ENCODE measurements at places on chromosomes 4 and X.

DNA sequence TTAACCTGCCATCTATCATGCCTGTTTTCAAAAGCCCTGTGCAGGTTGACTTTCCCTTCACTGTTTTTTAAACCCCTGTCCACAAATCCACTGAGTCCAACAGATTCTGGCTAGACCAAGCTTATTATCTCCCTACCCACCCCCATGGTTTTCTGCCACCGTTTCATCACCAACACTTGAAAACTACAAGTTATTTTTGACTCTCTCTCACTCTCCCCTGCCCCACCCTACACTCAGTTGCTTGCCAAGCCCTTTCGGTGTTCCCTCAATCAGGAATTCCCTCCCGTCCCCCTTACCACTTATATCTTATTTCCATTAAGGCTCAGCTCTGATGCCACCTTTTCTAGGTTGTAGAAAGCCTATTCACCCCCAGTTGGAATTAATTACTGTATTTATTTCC lies 29.7 kb downstream of the ATG4A start:
- no peak for DNase-seq

DNA sequence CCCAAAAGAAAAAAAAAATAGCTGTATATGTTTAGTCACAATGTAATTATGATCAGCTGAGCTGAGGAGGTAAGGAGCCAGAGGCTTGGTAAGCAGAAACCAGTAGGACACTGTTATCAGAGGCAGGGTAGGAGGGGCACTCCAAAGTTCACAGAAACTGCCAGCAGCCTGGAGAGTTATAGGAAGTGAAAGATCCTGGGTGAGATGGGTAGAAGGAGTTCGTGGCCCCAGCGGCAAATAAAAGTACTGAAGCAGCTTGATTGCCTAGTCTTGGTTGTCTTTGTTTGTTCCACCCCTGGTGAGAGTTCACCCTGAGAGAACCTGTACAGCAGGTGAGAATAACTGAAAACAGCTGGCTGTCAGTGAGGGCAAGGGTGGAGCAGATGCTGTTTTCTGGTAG lies 340.8 kb downstream of the ADGRL3 start:
- DNase-seq, result no peak

- no peak for DNase-seq
Measured at GRCh38 chrX:119399772-119400101, 601 bp downstream of the SLC25A43 start.

DNA sequence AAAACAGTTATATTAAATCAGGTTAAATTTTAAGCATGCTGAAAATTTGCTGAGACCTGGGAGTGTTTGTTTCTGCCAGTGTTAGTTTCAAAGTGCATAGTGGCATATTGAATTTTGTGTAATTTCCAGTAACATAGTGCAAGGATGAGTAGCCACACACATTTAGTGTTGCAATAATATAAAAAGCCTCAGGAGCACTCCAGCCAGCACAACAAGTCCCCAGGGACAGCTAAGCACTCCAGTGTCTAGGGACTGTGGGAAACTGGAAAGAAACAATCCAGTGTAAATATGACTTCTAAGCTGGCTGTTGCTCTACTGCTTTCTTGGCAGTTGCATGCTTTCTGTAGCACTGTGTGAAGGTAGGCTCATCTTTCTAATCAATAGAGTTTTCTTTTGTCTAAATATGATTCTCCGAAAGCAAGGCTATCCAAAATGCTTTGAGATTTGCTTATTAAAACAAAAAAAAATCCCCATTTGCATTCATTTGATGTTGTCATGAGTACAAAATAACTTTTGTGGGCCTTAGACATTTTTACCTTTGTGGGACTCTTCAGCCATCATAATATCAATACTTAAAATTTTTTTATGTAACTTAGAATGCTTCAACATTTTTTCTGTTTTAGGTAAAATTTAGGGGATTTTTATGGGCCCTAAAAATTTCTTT lies 24.2 kb upstream of the CXCL2 start:
- no peak for DNase-seq

GRCh38 chr4:62640296-62640695 lies 1440.2 kb downstream of the ADGRL3 start:
- DNase-seq, result no peak

GRCh38 chr4:168882650-168883233 lies 127.3 kb downstream of the CBR4 start:
- DNase-seq, result no peak

DNA sequence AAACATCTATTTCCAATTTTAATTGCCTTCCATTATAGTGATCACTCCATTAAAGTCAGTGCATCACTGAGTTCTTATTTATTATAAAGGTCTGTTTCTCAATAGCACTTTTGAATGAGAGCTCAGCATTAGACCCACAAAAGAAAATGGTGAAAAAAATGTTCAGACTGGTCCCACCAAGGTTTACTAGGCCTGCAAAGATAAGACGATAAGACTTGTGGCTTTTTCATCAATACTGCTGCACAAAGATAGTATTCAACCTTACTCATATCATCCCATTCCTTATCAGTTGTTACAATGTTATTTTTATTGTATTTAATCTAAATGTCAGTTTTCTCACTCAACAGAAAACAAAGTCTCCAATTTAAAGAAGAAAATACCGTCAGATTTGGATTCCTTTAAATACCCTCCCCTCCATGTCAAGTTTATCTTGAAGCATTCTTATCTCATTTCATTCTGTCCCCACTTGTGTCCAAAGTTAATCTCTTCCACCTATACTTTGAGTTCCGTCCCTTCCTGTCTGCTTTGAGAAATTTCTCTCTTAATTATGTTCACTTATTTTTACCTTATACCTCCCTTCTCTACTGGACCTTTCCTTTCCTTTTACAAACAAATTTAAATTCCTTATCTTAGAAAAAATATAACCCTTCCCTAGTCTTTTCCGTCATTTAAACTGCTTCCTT lies 140.0 kb downstream of the GASK1B start:
- no peak for DNase-seq

DNA sequence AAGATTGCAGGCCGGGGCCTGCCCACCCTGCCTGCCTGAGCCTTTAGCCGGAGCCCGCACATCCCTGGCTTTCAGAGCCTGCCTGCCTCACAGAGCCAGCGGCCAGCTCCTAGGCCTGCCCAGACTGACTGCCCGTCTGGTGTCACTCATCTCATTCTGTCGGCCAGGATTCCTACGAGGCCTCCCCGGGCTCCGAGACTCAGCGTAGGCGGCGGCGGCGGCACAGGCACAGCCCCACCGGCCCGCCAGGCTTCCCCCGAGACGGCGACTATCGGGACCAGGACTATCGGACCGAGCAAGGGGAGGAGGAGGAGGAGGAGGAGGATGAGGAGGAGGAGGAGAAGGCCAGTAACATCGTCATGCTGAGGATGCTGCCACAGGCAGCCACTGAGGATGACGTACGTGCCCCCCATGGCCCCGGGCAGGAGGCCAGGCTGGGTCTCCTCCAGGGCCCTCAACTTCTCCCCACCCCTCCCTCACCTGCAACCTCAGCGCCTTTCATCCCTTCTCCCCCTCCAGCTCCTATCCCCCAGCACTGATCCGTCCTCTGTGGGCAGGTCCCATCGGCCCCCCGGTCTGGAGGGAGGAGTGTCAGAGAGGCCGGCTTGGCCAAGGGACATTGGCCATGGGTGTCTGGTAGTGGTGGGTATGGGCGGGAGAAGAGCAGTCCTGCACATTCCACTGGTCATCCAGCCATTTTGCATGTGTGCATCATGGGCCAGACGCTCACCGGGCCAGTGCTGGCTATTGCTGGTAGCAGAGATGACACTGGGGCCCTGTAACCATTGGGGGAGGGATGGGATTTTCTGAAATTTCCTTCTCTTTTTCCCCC lies 22.6 kb upstream of the UBA1 start:
- no peak for DNase-seq

DNA sequence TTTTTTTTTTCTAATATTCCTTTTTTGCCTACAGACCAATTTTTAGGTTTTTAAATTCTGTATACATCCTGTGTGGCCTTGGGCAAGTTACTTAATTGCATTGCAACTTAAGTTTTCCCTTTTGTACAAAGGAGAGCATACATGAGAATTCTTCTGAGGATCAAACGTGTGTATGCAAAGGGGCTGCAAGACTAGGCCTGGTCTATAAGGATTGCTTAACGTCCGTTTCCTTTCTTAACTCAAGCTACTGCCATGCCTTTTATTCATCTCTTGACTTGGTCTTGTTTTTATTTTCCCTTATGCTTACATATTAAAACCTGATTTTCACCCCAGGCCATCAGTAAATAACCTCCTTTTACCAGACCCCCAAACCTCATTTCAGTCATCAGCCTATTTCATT lies 13.6 kb downstream of the RBPJ start:
- DNase-seq, result no peak

GRCh38 chrX:54530357-54530900 lies 410 bp downstream of the GNL3L start:
- DNase-seq, result no peak

- DNase-seq, result no peak
Measured at GRCh38 chrX:138128027-138128671, 562.2 kb downstream of the ZIC3 start.

- no peak for DNase-seq
Measured at GRCh38 chrX:110021258-110022022, 18.5 kb downstream of the TMEM164 start.

GRCh38 chr4:56908206-56909085 lies 746 bp downstream of the REST start:
- DNase-seq, result peak; percentile 60

DNA sequence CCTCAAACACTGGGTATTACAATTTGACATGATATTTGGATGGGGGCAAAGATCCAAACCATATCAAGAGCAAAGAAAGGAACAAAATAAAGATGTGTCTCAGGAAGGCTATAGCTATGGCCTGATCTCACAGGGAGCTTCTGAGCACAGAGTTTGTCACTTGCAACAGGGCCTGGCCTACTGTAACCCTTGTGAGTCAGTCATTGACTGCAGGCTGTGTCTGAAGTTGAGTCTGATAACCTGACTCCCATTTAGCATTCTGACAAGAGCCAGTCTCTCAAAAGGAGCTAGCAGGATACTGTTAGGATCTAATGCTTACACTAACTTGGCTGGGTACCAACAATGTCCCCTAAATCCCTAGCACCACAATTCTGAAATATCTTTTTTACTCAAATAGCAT lies 612.5 kb upstream of the TECRL start:
- no peak for DNase-seq

GRCh38 chr4:126888968-126889367 lies 743.8 kb upstream of the INTU start:
- DNase-seq, result no peak

GRCh38 chr4:95572304-95572991 lies 23.7 kb upstream of the UNC5C start:
- DNase-seq, result no peak

- no peak for DNase-seq
Measured at GRCh38 chrX:47560179-47560933, 649 bp upstream of the ARAF start.

- DNase-seq, result no peak
Measured at GRCh38 chr4:37590016-37590415, 96.2 kb downstream of the RELL1 start.

GRCh38 chr4:71456841-71457240 lies 118.0 kb downstream of the SLC4A4 start:
- DNase-seq, result no peak

GRCh38 chr4:71930459-71930858 lies 101.3 kb upstream of the NPFFR2 start:
- DNase-seq, result no peak

Data from stimulated activated CD4-positive, alpha-beta T cell treated with anti-CD3 and anti-CD28 coated beads, Interleukin-4, amount 100 ng/mL, for 48 hours (primary cell).